ENCODE measurements at places on chromosomes 6 and 20.

DNA sequence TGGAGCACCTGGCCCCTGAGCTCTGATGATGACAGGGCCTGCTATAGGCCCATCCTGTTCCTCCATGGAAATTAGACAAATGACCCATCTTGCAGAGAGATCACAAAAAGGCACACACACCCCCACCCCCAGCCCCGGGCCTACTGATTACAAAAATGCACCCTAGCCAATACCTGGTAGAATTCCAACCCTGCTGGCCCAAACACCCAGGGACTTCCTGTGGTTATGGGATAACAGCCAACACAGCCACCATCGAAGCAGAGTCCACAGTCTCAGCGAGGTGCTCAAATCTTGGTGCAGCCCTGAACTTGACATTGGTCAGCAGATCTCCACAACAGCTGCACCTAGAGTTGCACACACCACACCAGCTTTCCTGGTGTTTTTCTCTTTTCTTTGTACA lies 17.0 kb downstream of the NCR2 start:
- DNase-seq = no peak

GRCh38 chr6:158066136-158066781 lies 84.6 kb downstream of the SYNJ2 start:
- DNase-seq = no peak

DNA sequence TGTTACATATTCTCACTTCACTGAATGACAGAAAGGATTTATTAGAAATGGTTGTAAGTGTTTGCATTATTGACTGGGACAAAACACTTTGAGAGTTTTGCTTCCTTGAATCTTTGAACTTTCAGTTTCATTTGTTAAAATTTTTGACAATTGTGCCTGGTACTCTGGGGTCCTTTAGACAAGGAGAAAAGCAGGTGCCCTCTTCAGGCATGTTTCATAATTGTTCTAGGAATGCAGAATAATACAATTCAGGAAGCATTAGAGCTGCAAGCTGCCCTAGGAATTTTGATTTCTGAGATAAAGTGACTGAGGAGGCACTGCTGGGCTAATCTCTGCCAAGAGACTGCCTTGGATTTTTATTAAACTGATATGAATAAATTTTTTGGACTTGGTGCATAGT lies 49.7 kb downstream of the TOP1 start:
- DNase-seq = no peak

GRCh38 chr6:157861814-157862213 lies 38.8 kb downstream of the SNX9 start:
- DNase-seq = no peak

GRCh38 chr6:39753725-39754045 lies 28.5 kb upstream of the KIF6 start:
- no peak for DNase-seq

DNA sequence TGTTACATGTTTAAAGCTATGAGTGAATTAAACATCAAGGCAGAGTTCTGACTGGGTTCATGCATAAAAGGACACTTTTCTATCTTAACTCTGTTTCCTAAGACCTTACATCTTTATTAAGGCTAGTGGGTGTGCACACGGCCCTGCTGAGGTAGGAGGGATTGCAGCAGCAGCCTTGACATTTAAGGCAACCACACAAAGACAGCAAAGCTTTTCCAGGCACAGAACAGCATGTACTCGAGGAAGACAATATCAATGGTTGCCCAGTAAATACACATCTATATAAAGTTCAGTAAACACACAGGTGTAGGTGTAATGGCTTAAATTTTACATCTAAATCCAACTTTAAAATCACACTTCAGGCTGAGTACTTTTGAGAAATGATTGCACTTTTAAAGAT lies 79.8 kb upstream of the LOC128125822 start:
- DNase-seq = no peak
